ENCODE measurements at places on chromosomes 4 and X.
A peak's percentile ranks its signal among the peaks of the same experiment; 100 is the strongest.

GRCh38 chr4:139933541-139933940, 220.4 kb downstream of the MAML3 start:
- DNase-seq = no peak

GRCh38 chr4:91113130-91113706, 986.0 kb downstream of the CCSER1 start:
- DNase-seq = no peak

DNA sequence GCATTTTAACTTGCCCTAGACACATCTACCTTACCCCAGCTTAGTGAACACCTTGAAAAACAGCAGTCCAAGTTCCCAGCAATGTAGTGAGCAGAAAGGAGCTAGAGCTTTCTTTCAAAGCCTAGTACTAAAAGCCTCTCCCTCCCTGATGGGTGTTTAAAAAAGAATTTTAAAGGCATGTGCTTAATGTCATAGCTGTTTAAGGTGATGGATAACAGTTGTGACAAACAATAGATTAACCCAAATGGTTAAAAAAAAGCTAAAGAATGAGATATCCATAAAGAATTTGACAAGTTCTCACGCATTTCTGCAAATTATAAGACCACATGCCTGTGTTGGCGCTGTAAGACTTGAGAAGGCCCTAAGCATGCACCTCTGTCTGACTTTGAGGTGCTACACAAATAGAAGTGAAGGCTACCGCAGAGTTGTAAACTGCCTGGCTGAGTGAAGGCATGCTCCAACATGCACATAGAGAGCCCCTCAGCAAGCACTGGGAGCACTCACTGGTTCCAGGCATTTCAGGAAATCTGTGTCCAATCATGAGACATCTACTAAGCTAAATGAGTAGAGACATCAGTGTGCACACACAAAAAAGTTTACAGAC, 94.0 kb downstream of the PHF8 start:
- no peak for DNase-seq

DNA sequence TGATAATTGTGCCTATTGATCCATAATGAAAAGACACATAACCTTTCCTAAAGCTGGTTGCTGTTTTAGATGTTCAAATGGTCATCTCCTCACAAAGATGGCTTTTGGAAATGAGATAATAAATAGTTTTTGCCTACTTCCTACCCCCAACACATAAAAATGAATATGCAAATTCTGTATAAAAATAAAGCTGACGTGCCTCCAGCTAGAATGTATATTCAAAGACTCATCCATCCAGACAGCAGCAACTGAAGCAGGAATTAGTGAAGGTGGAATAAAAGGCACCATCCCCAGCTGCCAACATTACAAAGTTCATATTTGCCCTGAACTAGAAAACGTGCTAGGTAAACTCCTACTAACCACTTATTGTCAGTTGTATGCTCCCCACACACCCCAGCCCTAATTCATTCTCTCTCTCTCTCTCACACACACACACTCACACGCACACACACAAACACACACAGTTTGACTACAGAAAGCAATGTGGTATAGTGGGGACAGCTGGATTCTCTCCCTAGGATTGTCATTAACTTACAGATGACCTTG, 53.6 kb downstream of the PCDH19 start:
- no peak for DNase-seq

- no peak for DNase-seq
Measured at GRCh38 chrX:106038625-106039024, at the start of gene SERPINA7. Gene SERPINA7, minus strand, starts transcription at chrX:106038727. Its CDS starts 1,669 bp downstream, at chrX:106037058.

GRCh38 chrX:54181202-54181953, 1.7 kb downstream of the FAM120C start:
- no peak for DNase-seq

- no peak for DNase-seq
Measured at GRCh38 chrX:51834076-51834475, 59.3 kb upstream of the MAGED1 start.

GRCh38 chr4:139392797-139393196, 61.1 kb upstream of the RAB33B start:
- DNase-seq = no peak

DNA sequence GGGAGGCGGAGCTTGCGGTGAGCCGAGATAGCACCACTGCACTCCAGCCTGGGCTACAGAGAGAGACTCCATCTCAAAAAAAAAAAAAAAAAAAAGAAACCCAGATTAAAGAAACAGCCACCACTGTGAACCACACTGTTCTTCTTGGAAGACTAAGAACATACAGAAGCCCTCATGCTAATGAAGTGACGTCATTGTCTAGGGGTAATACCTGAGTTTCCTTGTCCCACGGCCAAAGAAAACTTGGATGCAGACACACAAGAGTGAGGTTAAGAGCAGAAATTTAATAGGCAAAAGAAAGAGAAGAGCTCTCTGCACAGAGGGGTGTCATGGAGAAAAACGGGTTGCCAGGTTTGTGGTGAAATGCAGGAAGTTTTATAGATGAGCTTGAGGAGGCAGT, 691.6 kb downstream of the NLGN4X start:
- DNase-seq = no peak

GRCh38 chrX:22349116-22349515, 76.4 kb downstream of the CBLL2 start:
- DNase-seq = no peak

DNA sequence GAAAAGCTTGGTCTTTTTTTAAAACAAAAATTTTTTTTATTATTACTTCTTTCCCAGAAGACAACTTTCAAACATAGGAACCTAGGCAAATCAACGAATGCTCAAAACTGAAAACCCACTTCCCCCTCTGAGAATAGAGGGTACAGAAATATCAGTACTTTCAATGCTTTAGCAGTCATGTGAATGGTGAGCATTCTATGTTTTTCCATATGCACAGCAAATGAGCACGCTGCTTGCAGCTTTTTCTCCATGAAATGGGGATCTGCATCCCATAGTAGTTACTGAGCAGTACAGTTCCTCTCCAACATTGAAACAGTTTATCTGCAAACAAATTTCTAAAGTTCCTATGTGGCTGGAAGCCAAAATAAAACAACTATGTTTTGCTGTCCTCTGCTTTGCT, 108.4 kb upstream of the BMP2K start:
- no peak for DNase-seq

DNA sequence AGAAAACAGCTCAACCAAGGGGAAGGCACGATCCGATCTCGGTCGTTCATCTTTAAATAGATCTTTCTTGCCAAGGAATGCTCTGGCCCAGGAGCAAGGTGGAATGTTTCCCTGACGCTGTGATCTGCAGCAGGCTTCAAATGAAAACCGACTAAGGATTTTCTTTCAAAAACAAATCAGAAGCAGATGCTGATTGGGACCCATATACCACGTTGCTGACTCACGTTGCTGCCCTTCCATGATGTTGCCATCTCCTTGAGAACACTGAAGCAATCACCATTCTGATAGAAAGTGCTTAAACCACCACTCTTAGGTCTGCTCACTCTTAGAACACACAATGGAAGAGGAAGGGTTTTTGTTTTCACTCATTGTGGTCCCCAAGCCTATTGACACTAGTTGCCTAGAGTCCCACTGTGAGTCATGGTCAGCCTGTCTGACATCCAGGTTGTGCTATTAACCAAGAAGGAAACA, 26.1 kb downstream of the LAMTOR3 start:
- no peak for DNase-seq

DNA sequence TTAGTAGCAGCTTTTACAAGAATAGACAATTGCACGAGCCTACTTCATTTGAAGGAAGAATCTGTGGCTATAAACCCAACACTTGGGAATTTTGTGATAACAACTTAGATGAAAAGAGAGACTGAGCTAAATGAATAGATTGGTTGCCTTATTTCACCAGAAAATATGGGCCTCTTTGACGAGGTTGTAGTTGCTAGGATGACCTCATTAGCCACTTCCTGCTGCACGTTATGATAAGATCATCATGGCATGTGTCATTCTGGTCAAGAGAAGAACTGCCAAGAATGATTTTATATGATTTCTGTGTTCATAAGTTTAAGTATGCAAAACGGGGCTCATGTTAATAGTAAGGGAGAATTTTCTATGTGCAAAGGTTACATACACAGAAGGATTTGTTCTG, 321.9 kb upstream of the GIMD1 start:
- no peak for DNase-seq

DNA sequence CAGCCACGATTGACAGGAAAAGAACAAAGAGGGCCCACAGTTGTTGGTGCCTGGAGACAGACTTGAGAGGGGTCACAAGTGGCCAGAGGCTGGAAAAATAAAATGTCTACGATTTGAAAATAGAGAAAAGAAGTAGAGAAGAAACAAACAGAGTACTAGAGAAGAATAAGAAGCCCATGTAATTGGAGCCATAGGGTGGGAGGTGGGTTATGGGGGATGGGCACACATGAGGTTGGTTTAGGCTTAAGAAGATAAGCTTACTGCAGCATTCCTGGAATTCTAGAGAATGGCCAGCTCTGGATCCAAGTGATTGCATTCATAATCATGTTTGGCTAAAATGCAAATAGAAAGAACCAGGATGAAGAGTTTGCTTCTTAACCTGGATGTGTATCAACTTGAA, 210.7 kb downstream of the MAML3 start:
- no peak for DNase-seq

DNA sequence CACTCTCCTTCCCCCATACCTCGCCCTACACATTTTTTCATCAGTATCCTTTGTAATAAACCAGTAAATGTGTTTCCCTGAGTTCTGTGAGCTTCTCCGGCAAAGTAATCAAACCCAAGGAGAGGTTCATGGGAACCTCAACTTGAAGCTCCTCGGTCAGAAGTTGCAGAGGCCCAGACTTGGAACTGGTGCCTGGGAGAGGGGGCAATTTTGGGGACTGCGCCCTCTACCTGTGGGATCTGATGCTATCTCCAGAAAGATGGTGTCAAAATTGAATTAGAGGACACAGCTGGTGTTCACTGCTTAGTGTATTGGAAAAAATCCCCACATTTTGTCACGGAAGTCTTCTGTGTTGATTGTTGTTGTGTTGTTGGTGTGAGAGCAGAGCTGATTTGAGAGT, 70.6 kb downstream of the ATP11C start:
- DNase-seq = no peak

DNA sequence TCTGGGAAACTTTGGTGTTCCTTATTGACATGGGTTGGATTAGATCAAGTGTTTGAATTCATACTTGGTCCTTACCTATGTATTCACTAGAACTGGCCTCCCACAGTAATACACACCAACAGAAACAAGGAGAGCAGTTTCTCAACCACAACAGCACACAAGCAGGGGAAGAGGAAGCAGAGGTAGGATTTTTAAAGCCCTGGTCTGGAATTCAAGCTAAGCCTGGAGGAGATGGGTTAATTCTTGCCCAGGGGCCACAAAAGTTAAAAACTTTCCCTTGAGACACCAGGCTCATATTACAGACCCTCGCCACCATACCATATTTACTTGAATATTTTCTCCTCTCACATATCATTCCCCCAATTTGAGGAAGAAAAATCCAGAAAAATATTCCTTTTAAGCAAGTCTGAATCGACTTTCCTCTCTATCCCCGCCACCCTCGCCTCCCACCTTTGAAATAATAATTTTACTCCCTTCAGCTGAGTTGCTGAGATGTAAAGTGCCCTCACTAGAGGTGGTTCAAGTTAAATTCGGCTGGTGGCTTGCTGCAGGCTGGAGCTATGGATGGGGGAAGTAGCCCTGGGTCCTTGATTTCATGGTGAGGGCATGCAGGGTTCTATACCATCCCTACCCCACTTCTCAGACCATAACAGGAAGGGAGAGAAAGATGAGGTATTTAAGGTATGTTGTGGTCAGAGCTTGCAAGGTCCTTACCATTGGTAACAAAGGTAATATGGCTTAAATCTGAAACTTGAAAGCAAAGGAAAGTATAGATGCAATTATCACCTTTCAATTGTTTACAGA, 440.2 kb downstream of the INPP4B start:
- no peak for DNase-seq

GRCh38 chr4:65670331-65671031, at the start of gene EPHA5:
Gene EPHA5, minus strand, starts transcription at chr4:65670489. Its CDS starts 747 bp downstream, at chr4:65669742.
- DNase-seq = peak; percentile 80

DNA sequence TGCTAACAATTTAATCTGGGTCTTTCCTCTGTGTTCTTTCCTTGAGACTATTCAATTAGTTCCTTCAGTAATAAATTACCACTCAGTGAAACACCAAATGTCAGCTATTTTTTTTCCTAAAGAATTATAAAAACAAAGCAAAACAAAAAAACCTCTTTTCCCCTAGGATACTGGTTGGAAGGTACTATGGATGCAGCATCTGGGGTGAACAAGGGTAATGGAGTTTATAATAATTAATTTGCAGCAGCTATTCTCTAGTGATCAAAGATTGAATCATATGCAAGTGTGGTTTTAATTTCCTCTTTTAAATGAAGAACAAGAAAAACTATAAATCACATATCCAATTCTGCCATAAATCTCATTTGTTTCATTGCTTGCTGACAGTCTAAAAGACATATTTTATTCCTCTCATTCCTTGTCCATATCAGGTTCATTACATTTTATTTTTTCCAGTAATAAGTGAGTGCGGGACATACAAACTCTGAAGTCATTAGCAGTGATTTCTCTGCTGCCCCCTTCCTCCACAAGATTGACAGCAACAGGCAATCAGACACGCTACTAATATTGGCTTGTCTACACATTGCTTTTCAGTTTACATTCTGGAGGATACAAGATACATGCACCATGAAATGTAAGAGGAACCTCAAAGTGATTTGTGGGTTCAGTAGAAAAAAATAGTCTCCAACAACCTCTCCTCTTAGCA, 1093.4 kb upstream of the SLIT2 start:
- no peak for DNase-seq

GRCh38 chr4:121720109-121720508, 23.3 kb upstream of the ANXA5 start:
- no peak for DNase-seq

- no peak for DNase-seq
Measured at GRCh38 chrX:65642914-65643491, 24.5 kb upstream of the MSN start.

- no peak for DNase-seq
Measured at GRCh38 chr4:786861-787300, 39.0 kb downstream of the CPLX1 start.

GRCh38 chrX:139198936-139199335, 331.6 kb upstream of the F9 start:
- DNase-seq = no peak

GRCh38 chr4:111991797-111992196, 153.5 kb upstream of the FAM241A start:
- DNase-seq = no peak

GRCh38 chrX:155263854-155264628, at the start of gene RAB39B:
Gene RAB39B, minus strand, starts transcription at chrX:155264491. Its CDS starts 203 bp downstream, at chrX:155264288.
- peak; percentile 16 for DNase-seq

- no peak for DNase-seq
Measured at GRCh38 chr4:140112576-140112975, 41.4 kb downstream of the MAML3 start.

DNA sequence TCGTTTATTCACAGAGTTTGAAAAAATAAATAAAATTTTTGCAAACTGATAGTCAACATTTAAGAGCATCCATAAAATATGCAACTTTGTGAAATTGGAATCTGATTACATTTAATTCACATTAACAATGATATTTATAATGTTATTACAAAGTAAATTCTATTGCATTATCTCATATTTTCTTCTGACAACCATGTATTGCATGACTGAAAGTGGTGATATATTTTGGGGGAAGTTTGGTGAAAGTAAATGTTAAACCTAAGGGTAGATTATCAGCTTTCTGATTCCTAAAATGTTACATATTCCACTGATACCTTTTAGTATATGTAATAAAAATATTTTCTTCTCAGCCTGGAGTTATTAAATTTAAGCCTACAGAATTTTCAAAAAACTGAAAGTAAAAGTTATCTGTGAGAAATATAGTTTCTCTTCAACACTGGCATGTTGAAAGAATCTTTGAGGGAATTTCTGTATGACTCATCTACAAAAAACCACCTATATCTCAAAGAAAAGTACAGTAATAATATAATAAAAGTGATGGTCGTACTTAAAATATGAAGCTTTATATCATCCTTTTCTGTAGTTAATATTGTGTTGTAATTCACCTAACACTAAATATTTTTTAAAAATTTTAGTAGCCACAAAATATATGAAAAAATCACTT, 1179.6 kb upstream of the PCDH7 start:
- DNase-seq = no peak

Measured in HuH-7.5 (cell line).